ENCODE measurements at places on chromosomes 13 and 19. TPM values are rescaled to one million over a fixed set of nuclear protein-coding genes. Genes with fewer than 3 reads are reported as not detected.

GRCh38 chr19:7541828-7542443, 6.4 kb downstream of the PNPLA6 start:
- no peak for ATAC-seq

DNA sequence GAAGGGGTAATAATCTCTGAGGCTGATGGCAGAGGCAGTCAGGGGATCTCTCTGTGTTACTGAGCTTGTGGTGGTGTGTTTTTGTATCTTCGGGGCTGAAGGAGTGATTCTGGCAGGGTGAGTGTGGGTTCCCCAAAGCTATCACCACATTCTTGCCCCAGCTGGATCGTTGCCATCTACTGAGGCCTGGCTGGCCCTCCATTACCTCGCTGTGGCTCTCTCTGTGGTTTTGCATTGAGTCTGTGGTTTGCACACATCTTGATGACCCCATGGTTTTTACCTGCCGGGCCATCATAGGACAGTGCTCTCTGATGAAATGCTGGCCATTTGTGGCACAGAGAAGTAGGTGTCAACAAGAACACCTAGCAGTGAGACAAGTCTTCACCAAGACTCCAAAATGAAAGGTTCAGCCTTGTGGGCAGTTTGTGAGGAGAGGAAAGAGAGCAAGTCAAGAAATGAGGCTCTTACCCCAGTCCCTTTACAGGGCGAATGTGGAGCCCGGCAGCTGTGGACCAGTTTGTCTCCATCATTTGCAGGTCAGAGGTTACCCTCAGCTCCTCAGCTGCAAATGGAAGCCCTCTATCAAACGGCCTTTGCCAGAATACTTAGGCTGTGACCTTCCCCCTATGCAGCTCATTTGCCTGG, 69.0 kb upstream of the NPAS1 start:
- peak; percentile 28 for ATAC-seq

GRCh38 chr19:3270902-3271301, 46.4 kb downstream of the CELF5 start:
- ATAC-seq, result no peak

GRCh38 chr13:106475852-106476251, 59.6 kb downstream of the EFNB2 start:
- no peak for ATAC-seq

Gene SPRY2
- total RNA-seq, result not detected
